ENCODE measurements at places on chromosomes 5 and 9.

DNA sequence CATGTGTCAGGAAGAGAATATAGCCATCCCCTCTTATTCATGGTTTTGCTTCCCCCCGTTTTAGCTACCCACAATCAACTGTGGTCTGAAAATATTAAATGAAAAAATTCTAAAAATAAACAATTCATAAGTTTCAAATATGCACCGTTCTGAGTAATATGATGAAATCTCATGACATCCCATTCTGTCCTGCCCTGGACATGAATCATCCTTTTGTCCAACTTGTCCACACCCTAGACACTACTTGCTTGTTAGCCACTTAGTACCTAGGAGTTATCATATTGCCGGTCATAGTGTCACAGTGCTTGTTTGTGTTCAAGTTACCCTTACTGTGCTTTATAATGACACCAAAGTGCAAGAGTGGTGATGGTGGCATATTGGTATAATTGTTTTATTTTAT is 113.5 kb downstream of the CAAP1 start:
- no peak for DNase-seq

DNA sequence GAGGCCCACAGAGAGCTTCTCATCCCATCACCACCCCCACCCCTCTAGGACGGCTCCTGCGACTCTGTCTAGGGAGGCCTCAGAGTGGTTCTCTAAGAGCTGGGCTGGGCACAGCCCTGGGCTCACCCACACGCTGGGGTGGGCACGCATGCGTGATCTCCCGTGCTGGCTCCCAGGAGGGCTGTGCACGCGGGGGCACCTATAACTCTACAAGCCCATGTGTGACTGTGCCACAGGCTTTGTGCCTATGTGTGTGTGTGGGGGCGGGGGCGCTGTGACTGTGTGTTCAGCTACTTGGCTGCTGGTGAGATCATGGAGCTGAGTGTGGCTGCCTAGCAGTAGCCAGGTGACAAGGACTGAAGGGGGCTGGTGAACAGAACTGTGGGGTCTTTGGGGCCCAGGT is 32.2 kb downstream of the NDUFA8 start:
- DNase-seq, result no peak

DNA sequence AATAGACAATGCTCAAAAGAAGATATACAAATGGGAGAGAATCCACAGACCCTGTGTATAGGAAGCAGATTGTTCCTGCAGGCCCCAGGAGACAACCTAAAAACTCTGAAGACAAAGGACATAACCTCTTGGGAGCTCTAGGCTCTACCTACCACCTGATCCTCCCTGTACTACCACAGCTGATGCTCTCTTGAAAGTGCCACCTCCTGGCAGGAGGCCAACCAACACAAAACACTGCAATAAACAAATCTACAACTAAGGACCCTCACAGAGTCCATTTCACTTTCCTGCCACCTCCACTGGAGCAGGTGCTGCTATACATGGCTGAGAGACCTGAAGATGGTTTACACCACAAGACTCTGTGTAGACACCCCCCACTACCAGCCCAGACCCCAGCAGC is 49.0 kb downstream of the STARD4 start:
- DNase-seq, result no peak

DNA sequence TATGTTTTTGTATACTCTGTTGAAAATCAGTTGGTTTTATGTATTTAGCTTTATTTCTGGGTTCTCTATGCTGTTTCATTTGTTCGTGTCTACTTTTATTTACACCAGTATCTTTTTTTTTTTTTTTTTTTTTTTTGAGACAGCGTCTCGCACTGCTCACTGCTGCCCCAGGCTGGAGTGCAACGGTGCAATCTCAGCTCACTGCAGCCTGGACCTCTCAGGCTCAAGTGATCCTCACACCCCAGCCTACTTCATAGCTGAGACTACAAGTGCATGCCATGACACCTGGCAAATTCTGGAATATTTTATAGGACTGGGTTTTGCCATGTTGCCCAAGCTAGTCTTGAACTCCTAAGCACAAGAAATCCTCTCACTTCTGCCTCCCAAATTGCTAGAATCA is 869.4 kb upstream of the CDH6 start:
- DNase-seq, result no peak

All from stimulated activated CD4-positive, alpha-beta T cell treated with anti-CD3 and anti-CD28 coated beads, Interleukin-1b, Interleukin-23, amount 100 ng/mL, for 1 hour (primary cell).